ENCODE measurements at places on chromosomes 16 and 17.

DNA sequence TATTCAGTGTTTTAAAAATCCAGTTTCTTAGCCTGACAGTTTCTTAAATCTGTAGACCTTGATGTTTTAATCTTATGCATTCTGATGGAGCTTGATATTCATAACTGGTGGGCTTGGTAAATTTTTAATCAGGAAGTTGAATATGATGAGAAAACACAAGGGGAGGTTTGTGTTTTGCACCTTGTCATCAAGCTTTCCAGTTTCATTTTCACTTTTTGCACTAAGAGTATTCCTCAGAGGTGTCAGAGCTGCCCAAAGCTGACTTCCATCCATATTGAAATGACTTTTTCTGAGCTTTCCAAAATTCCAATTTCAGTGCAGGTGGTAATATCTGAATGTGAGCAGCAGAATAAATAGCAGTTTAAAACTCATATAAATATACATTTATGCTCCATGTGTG, 555.0 kb upstream of the RBFOX1 start:
- DNase-seq, result no peak

DNA sequence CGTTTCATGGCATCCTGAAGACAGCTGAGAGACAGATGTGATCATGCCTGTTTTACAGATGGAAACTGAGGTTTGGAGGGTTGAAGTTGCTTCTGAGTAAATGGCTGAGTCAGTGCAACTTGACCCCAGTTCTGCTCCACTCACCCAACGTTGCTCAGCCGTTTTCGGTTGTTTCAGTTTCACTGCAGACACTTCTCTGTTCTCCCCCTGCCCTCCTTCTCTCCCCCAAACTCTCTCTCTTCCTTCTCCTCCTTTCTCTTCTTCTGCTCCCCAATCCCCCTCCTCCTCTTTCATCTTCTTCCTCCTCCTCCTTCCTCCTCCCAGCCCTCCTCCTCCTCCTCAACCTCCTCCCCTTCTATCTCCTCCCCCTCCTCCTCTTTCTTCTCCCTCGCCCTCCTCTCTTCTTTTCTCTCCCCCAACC, 9.4 kb upstream of the CEP20 start:
- DNase-seq, result no peak

- DNase-seq, result no peak
Observed at GRCh38 chr16:2774161-2774891, 2.8 kb downstream of the ELOB start.

- DNase-seq, result no peak
Observed at GRCh38 chr17:40074871-40075200, 12.1 kb downstream of the THRA start.
